ENCODE measurements at places on chromosomes 13 and 19.
A peak's percentile ranks its signal among the peaks of the same experiment; 100 is the strongest.

GRCh38 chr13:20161951-20162300, 1.1 kb upstream of the GJA3 start:
- DNase-seq = no peak

DNA sequence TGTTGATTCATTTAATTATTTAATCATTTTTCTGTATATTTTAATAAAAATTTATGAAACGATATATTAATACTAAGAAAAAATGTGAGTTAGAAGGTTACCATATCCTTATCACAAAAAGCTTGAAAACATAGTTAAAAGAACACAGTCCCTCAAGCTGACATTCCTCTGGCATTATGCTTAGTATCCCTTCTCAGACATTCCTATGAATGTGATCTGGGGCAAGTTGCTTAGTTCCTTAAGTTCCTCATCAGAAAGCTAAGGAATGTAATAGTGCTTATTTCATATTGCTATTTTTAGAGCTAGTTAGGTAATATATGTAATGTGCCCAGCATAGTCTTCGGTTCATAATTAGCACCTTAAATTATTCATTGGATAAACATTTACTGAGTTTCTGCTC, 122.8 kb downstream of the MTUS2 start:
- DNase-seq = no peak

DNA sequence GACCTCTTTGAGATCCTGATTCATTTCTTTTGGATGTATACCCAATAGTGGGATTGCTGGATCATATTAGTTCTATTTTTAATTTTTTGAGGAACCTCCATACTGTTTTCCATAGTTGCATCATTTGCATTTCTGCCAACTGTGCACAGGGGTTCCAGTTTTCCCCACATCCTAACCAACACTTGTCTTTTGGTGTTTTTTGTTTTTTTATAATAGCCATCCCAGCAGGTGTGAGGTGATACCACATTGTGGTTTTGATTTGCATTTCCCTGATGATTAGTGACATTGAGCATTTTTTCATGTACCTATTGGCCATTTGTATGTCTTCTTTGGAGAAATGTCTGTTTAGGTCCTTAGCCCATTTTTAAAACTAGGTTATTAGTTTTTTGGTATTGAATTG, 18.8 kb upstream of the GPR183 start:
- DNase-seq = no peak

DNA sequence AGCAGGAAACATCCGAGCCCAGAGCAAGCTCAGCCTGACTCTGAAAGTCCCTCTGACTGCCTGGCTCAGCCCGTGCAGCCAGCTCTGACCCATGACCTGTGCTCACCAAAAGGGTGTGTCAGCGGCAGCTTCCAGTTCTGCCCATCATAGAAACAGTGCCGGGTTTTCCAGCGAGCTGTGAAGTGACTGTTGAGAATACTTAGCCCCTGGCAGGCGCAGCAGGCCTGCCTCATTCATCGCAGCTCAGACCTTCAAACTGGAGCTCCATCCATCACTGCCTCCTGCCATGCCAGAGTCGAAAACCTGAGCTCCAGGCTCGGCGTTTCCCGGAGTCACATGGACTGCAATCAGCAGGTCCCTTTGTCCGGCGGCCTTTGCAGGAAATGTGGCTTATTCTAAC, 16.3 kb upstream of the GSX1 start:
- DNase-seq = peak; percentile 26

GRCh38 chr13:28623782-28624706, 34.9 kb upstream of the POMP start:
- no peak for DNase-seq

GRCh38 chr19:38248421-38248820, 7.8 kb downstream of the PPP1R14A start:
- no peak for DNase-seq

GRCh38 chr13:113044391-113045114, 61.0 kb upstream of the F7 start:
- DNase-seq = no peak

GRCh38 chr13:110653271-110653670, 37.9 kb downstream of the NAXD start:
- no peak for DNase-seq

DNA sequence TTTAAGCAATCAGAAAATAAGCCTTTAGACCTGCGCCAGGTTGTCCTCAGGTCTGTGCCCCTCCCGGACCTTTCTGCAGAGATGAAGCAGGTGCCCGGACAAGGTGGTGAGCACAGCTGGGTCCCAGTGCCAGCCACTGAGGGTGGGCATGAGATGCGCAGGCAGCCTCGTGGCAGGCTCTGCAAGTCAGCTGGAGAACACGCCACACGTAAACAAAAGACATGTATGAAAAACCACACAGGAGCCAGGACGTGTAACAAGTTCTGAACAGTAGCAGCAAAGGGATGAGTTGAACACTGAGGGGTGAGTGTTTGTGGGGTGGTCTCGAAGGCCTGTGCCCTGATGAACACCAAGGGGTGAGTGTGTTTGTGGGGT, 68.8 kb upstream of the MCF2L start:
- DNase-seq = no peak

- no peak for DNase-seq
Measured at GRCh38 chr19:51075998-51076397, 6.7 kb downstream of the KLK14 start.

DNA sequence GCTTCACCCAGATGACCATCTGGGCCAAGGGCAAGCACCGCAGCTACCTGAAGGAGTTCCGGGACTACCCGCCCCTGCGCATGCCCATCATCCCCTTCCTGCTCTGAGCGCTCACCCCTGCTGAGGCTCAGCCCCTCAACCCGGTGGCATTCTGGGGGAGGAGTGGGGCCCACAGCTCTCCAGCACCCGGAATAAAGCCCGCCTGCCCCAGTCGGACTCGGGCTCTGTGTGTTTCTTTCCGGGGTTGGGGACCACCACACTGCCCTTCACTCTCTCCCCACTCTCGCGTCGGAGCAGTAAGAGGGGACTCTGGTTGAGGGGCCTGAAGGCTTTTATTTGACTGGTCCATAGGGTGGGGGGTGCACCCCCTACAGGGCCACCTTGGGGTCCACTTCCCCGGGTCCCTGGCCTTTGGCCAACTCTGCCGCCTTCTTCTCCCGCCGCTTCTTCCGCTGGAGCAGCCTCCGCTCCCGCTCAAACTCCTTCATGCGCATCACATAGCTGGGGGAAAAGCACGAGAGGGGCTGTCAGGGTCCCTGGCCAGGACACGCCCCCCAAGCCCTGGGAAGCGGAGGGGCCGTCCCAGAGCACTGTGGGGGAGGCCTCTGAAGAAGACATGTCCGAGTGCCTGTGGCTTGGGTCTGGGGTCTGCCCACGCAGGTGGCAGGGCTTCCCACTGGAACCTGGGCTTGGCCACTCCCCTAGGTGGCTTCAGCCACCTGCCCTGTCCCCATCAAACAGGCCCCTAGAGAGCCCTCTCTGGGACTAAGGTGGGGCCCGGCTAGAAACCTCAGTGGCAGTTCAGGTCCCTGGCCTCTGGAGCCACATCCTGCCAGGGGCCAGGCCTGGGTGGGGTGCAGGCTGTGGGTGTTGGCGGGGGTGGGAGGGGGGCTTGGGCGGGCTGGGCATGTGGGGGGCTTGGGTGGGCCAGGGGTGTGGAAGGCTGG, 5.8 kb downstream of the NDUFB7 start:
- no peak for DNase-seq

DNA sequence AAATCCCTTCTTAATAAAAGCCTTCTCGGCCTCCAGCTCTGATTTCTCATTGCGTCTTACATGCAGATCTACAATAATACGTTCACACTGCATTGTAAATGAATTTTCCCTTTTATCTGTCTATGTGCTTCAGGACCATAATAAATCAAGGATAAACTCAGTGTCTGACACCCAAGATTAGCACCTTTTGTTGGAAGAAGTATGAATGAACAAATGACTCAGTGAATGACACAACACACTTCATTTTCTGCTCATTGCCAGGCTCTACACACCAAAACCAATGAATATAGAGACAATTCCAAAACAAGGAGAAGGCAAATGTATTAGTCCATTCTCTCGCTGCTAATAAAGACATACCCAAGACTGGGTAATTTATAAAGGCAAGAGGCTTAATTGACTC, 1224.4 kb downstream of the EFNB2 start:
- no peak for DNase-seq

DNA sequence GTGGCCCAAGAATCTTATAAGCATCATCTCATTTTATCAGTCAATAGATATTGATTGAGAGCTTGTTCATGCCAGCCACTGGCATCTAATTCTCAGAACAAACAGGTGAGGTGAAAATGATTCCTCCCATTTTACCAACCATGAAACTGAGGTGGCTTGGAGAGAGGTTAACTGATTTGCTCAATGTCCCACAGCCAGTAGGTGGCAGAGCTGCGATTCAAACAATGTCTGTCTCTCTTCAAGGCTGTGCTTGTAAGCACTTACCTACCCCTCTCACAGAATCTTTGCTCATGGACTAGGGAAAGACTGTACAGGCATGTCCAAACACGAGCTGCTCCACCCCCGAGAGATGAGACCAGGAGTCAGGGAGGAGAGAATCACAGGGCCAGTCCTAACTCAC, 21.5 kb upstream of the GSX1 start:
- no peak for DNase-seq

GRCh38 chr19:42075364-42075615, 676 bp upstream of the ZNF574 start:
- no peak for DNase-seq

- no peak for DNase-seq
Measured at GRCh38 chr19:35124098-35125060, 8.8 kb downstream of the FXYD3 start.

DNA sequence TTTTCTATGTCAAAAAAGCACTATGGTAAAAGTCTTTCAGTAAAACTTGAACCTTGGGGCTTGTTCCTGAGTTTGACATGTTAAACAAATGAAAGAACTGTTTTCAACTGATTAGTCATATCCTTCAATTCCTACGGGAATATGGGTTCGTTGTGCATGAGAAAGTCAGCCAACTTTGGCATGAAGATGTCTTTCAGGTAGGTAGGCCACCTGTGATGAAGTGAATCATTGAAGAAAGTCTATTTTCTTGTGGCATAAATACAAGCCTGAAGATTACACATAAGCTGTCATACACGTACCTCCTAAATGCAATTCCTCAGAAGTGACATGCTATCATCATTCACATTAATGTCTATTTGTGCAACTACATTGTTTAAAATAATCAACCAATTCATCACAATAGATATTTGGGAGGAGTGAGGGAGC, 513.0 kb downstream of the IRS2 start:
- no peak for DNase-seq

All from neural crest cell (in vitro differentiated cells).